ENCODE measurements at places on chromosomes 16 and 17. TPM values are rescaled to one million over a fixed set of nuclear protein-coding genes. Genes with fewer than 3 reads are reported as not detected.

The PRSS22 gene
- total RNA-seq = 3.5 TPM

The PCGF2 gene
- total RNA-seq = 7.5 TPM

The SEPTIN12 gene
- total RNA-seq = not detected

The RASL10B gene
- total RNA-seq = 1.3 TPM

The KCNJ12 gene
- total RNA-seq = 8.7 TPM

The ETV4 gene
- total RNA-seq = 5.1 TPM
